Left ventricle myocardium inferior (tissue), 1 donor: ENCODE measurements at places on chromosomes 5 and 9. TPM values are rescaled to one million over a fixed set of nuclear protein-coding genes. Genes with fewer than 3 reads are reported as not detected.
A peak's percentile ranks its signal among the peaks of the same experiment; 100 is the strongest.

DNA sequence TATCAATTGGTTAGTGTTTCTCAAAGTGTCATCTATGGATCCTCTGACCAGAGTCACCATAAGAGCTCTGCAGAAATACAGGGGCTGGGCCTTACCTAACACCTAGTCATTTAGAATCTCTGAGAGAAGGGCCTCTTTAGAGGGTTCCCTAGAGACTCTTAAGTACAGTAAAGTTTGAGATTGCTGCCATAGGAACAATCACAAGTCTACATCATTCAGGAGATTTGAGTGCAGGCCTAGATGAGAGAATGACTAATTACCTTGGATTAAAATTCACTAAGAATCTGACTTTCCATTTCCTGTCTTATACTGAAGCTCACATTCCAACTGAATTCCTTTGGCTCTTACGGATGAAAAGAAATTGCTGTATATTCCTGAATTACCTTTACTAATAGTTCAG, 182.1 kb upstream of the PTGER4 start:
- no peaks in the 10 kb centered on the region for H3K36me3 ChIP-seq
- no peak overlapping the region for H3K4me3 ChIP-seq
- H3K27ac ChIP-seq = no peak overlapping the region
- no peaks in the 10 kb centered on the region for H3K4me1 ChIP-seq
- no peaks in the 10 kb centered on the region for H3K27me3 ChIP-seq
- no peak for DNase-seq

- H3K4me3 ChIP-seq = no peak overlapping the region
- H3K27me3 ChIP-seq = no peaks in the 10 kb centered on the region
- H3K36me3 ChIP-seq = no peaks in the 10 kb centered on the region
- H3K27ac ChIP-seq = no peak overlapping the region
- no peaks in the 10 kb centered on the region for H3K4me1 ChIP-seq
These were observed 69.5 kb upstream of the CKMT2 start for GRCh38 chr5:81163651-81164050.

- no peak overlapping the region for H3K27ac ChIP-seq
- no peak overlapping the region for H3K4me3 ChIP-seq
- peaks cover 74% of the 10 kb centered on the region for H3K27me3 ChIP-seq
These were observed 37.8 kb upstream of the ATP6V1G1 start for GRCh38 chr9:114549697-114550330.

DNA sequence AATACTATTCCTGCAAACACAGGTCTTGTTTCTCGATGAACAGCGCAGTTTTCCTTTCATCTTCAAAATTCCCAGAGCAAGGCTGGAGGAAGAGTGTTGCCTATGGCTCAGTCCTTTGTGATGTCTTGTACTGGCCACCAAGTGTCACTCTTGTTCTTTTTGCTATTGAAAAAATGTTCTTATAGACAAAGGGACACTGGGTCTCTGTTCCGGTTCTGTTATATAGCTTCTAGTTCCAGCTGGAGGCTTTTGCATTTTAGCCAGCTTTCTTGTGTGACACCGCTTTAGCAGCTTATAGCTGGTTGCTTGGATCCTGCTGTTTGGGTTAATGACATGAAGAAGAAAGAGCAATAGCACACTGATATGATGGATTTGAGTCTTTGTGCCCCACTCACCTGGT, 343.7 kb upstream of the KCNN2 start:
- H3K27ac ChIP-seq = no peak overlapping the region
- no peak overlapping the region for H3K4me3 ChIP-seq
- no peak for DNase-seq
- H3K4me1 ChIP-seq = no peaks in the 10 kb centered on the region

GRCh38 chr5:178341851-178342140, 109.2 kb upstream of the PHYKPL start:
- H3K27me3 ChIP-seq = no peaks in the 10 kb centered on the region
- no peaks in the 10 kb centered on the region for H3K36me3 ChIP-seq
- peaks cover 12% of the 10 kb centered on the region for H3K4me1 ChIP-seq
- H3K4me3 ChIP-seq = no peak overlapping the region
- DNase-seq = no peak
- no peak overlapping the region for H3K27ac ChIP-seq

DNA sequence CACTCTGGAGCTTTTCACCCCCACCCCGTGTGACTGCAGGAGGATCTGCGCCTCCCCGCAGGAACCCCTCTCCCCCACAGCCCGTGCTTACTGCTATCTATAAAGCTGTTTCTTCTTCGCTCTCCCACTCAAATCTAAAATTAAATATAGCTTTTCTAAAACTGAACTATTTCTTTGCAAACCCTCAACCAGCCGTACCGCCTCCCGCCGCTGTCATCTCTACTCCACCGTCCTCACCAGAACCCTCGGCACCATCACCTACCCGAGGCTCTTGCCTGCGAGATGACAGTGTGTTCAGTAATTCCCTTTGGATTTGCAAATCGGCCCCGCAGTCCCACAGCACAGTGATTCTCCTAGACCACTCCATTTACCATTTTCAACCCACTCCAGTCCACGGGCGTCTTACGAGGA, 13.6 kb downstream of the LPCAT1 start:
- no peaks in the 10 kb centered on the region for H3K27me3 ChIP-seq
- peaks cover 11% of the 10 kb centered on the region for H3K36me3 ChIP-seq
- H3K4me1 ChIP-seq = peaks cover 6% of the 10 kb centered on the region
- no peak overlapping the region for H3K27ac ChIP-seq
- no peak overlapping the region for H3K4me3 ChIP-seq

- no peaks in the 10 kb centered on the region for H3K27me3 ChIP-seq
- DNase-seq = no peak
- H3K4me3 ChIP-seq = peak overlapping the region; percentile 49
These were observed 101.9 kb downstream of the CD180 start for GRCh38 chr5:67094476-67095300.

DNA sequence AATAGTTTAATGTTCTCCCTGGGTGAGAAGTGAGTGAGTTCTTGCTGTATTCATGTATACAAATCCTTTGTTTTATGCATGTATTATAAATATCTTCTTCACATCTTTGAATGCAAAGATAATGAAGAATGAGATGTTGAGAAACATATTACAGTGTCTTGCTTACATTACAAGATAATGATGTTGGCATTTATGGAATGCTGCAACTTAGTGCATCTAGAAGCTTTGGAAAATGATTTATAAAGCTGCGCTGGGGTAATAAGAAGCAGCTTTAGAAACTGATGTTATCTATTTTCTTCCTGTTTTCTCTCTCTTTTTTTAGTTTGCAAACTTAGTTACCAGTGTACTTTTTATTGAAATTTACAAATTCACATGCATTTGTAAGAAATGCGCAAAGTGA, 673.4 kb downstream of the KCTD16 start:
- no peak overlapping the region for H3K4me3 ChIP-seq
- no peak overlapping the region for H3K27ac ChIP-seq
- no peaks in the 10 kb centered on the region for H3K4me1 ChIP-seq
- H3K36me3 ChIP-seq = no peaks in the 10 kb centered on the region
- no peaks in the 10 kb centered on the region for H3K27me3 ChIP-seq
- DNase-seq = no peak

- no peak overlapping the region for H3K27ac ChIP-seq
- H3K36me3 ChIP-seq = no peaks in the 10 kb centered on the region
- no peak overlapping the region for H3K4me3 ChIP-seq
- no peaks in the 10 kb centered on the region for H3K27me3 ChIP-seq
- no peak for DNase-seq
These were observed 249.2 kb upstream of the POU5F2 start for GRCh38 chr5:93990504-93991070.

DNA sequence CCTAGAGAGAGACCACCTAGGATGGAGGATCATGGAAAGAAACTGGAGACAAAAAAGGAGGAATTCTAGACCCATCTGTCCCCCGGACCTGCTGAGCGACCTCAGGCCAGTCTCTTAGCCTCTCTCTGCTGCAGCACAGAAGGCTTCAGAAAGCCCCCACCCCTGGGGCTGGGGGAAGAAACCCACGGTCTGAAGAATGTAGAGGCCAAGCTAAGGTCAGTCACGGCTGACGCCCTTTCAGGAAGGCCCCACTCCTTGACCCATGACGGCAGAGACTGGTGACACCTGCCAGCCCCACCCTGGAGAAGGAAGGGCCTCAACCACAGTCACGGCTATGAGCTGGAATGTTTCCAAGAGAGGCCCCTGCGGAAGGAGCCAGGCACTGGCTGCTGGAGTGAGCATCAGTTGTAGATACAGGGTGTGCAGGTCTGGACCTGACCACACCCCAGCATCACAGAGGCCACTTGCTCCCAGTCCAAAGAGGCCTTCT, 120.5 kb upstream of the BOD1 start:
- no peak overlapping the region for H3K27ac ChIP-seq
- H3K4me3 ChIP-seq = no peak overlapping the region
- H3K4me1 ChIP-seq = no peaks in the 10 kb centered on the region

GRCh38 chr5:39717176-39717897, 292.6 kb upstream of the DAB2 start:
- H3K36me3 ChIP-seq = no peaks in the 10 kb centered on the region
- no peak overlapping the region for H3K27ac ChIP-seq
- no peak for DNase-seq
- H3K4me1 ChIP-seq = no peaks in the 10 kb centered on the region

GRCh38 chr9:138103111-138103848, 225.7 kb downstream of the CACNA1B start:
- H3K27me3 ChIP-seq = peaks cover 28% of the 10 kb centered on the region
- no peak for DNase-seq
- no peak overlapping the region for H3K4me3 ChIP-seq
- no peaks in the 10 kb centered on the region for H3K36me3 ChIP-seq
- no peak overlapping the region for H3K27ac ChIP-seq

GRCh38 chr5:112555691-112556090, 136.6 kb upstream of the EPB41L4A start:
- no peak overlapping the region for H3K4me3 ChIP-seq
- no peaks in the 10 kb centered on the region for H3K27me3 ChIP-seq
- no peaks in the 10 kb centered on the region for H3K4me1 ChIP-seq

DNA sequence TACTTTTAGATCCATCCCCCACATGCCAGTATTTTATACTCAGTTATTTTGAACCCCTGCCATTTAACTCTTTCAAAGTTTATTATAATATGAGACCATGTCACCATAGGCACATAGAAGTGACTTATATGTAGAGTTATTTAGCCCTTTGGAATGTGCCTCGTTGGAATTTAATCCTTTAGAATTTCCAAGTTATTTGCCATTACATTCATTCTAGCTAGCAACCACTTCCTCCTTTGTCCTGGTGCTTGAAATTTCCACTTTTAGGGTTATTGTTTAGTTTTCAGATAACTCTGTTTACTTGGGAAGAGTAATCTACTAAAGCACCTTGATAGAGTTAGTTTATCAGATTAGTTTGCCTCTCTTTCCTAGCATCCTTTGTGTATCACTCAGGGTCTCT, 82.8 kb upstream of the TLE1 start:
- H3K36me3 ChIP-seq = no peaks in the 10 kb centered on the region
- no peak overlapping the region for H3K4me3 ChIP-seq
- no peak overlapping the region for H3K27ac ChIP-seq
- no peaks in the 10 kb centered on the region for H3K4me1 ChIP-seq

DNA sequence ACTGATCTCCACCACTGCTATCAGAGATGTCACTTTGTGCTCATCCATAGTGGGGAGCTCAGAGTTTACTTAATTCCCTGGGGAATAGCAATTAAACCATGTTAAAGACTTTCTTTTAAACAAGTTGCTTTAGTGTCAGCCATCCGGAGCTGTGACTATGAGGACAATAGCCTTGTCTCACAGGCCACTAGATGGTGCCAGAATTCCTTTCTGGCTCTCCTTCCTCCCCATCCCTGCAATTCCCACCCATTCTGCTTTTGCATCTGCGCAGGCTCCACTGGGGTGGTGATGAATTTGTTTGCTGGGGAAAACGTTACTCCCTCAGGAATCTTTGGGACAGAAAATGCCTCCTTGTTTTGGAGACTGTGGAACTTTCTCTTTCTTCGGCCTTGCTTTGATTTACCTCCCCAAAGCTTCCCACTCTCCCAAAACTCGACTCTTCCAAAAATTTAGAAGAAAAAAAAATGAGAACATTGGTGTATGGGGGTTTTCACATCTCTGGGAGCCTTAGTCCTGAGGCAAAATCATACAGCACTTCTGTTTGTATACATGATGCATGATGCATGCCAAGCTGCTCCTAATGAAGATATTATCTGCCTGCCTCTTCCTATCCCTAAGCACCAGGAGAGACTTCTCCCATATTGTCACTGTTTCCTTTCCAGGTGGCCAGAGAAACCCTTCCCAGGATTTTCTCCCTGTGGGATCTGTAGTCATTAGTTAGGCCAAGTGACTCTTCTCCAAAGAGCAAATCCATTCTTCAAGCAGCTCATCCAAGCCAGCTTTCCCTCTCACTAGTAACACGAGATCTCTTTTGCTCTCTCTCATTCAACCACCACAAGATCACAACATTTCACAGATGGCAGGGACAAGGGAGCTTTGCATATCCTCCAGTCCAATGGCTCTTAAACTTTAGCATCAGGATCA, 466.1 kb downstream of the TLR4 start:
- peaks cover 19% of the 10 kb centered on the region for H3K27me3 ChIP-seq
- H3K4me3 ChIP-seq = no peak overlapping the region
- no peak overlapping the region for H3K27ac ChIP-seq

The MARCHF6 gene
- total RNA-seq = 162 TPM

The TERT gene
- total RNA-seq = not detected

The PCDHB3 gene
- total RNA-seq = 0.77 TPM

The FOXD4L4 gene
- not detected for total RNA-seq

The FSTL4 gene
- total RNA-seq = not detected

The SCGB3A2 gene
- not detected for total RNA-seq

The PCA3 gene
- total RNA-seq = not detected

The ERCC8 gene
- 5.9 TPM for total RNA-seq

The SLC36A2 gene
- 0.16 TPM for total RNA-seq

The PROB1 gene
- total RNA-seq = 46.3 TPM

The NTNG2 gene
- 1.9 TPM for total RNA-seq

The UQCRQ gene
- total RNA-seq = 1,839 TPM

The MARCHF11 gene
- 6.7 TPM for total RNA-seq

The KLF4 gene
- 28.0 TPM for total RNA-seq

The PCDHGB5 gene
- 6.0 TPM for total RNA-seq
